ENCODE measurements at places on chromosomes 4 and X. TPM values are rescaled to one million over a fixed set of nuclear protein-coding genes. Genes with fewer than 3 reads are reported as not detected.

HTN1 gene
- not detected for total RNA-seq

SLC6A14 gene
- total RNA-seq, result 0.05 TPM

USP17L30 gene
- total RNA-seq, result not detected

GRCh38 chrX:127057891-127058619 lies 238.5 kb downstream of the PRR32 start:
- H3K36me3 ChIP-seq, result no peaks in the 10 kb centered on the region
- no peak for DNase-seq
- H3K4me3 ChIP-seq, result no peak overlapping the region
- no peaks in the 10 kb centered on the region for H3K27me3 ChIP-seq
- no peaks in the 10 kb centered on the region for H3K4me1 ChIP-seq

DNA sequence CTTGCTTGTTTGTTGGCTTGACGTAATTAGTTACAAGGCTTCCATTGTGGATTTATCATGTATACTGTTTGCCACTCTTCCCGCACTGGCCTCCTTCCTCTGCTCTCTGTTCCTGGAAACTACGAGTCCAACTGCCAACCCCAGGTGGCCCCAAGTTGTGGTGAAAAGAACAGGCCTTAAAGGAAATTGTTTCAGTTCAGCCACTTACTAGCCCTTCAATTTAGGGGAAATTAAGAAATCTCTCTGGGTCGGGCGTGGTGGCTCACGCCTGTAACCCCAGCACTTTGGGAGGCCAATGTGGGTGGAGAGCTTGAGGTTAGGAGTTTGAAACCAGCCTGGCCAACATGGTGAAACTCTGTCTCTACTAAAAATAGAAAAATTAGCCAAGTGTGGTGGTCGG lies 28.0 kb downstream of the RBM47 start:
- 0 out of 2 replicates have a peak, but pooled peaks cover 7% of the 10 kb centered on the region for H3K4me1 ChIP-seq
- DNase-seq, result no peak
- peaks cover 11% of the 10 kb centered on the region for H3K36me3 ChIP-seq
- H3K27ac ChIP-seq, result no peak overlapping the region
- H3K4me3 ChIP-seq, result no peak overlapping the region

GRCh38 chr4:18100657-18101056 lies 79.1 kb upstream of the LCORL start:
- no peaks in the 10 kb centered on the region for H3K27me3 ChIP-seq

GRCh38 chr4:15868826-15869413 lies 69.6 kb downstream of the FGFBP1 start:
- H3K4me3 ChIP-seq, result no peak overlapping the region
- H3K27ac ChIP-seq, result no peak overlapping the region

GRCh38 chr4:15690020-15690809 lies 8.6 kb downstream of the FAM200B start:
- H3K4me1 ChIP-seq, result no peaks in the 10 kb centered on the region
- H3K36me3 ChIP-seq, result no peaks in the 10 kb centered on the region
- no peak overlapping the region for H3K27ac ChIP-seq
- H3K27me3 ChIP-seq, result no peaks in the 10 kb centered on the region
- DNase-seq, result no peak
- H3K4me3 ChIP-seq, result no peak overlapping the region

DNA sequence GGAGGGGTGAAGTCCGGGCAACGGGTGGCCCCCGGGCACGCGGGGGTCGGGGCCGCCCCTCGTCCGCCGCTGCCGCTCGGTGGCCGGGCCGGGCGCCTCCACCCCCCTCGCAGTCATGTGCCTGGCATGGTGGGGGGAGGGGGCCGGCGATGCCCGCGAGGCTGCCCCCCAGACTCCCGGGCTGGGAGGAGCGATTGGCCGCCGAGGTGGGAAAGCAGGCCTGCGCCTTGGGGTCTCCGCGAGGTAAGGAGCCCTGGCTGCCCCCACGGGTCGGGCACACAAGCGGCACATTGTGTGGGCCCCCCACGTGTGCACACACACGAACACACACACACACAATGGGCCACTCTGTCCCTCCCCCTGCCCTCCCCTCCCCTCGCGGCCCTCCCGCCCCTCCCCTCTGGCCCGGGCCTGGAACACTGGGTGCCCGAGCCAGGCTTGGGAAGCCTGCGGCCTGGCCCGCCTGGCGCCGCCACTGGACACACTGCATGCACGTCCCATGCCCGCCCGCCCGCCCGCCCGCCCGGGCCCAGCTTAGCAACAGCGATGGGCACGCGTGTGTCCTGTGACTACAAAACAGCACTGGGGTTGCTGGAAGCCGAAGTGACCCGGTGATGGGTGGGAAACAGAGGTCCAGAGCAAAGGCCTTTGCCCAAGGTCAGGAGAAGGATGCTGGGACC lies 1.3 kb downstream of the SLC6A8 start:
- no peaks in the 10 kb centered on the region for H3K36me3 ChIP-seq
- H3K27ac ChIP-seq, result no peak overlapping the region
- DNase-seq, result no peak
- H3K27me3 ChIP-seq, result no peaks in the 10 kb centered on the region
- H3K4me1 ChIP-seq, result no peaks in the 10 kb centered on the region

DNA sequence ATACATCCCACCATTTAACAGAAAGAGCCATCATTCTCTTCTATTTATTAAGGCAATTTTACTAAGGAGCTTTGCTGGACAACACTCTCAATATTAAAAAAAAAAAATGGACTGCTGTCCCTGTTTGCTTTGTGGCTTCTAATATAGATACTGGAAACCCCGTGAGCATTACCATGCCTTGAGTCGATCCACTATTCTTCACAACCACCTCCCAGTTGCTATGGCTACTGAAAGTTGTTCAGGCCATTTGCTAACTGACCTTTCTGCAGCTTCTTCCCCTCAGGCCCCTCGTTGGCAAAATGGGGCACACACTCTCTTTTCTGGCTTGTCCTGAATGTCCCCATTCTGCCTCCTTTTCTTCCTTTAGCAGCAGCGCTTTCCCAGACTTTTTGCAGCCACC lies 340.4 kb downstream of the NR3C2 start:
- H3K36me3 ChIP-seq, result no peaks in the 10 kb centered on the region
- no peaks in the 10 kb centered on the region for H3K4me1 ChIP-seq
- H3K4me3 ChIP-seq, result no peak overlapping the region
- H3K27me3 ChIP-seq, result no peaks in the 10 kb centered on the region
